Ovary (tissue), 10 donors: ENCODE measurements at places on chromosomes 7 and 10. TPM values are rescaled to one million over a fixed set of nuclear protein-coding genes. Genes with fewer than 3 reads are reported as not detected.

Gene MBL2
- not detected for total RNA-seq

Gene ATG9B
- 0.40 TPM for total RNA-seq

Gene SLC18A3
- total RNA-seq = not detected

Gene TRIL
- total RNA-seq = 2.0 TPM

Gene RARRES2
- total RNA-seq = 622 TPM
